ENCODE measurements at places on chromosomes 4 and X.

DNA sequence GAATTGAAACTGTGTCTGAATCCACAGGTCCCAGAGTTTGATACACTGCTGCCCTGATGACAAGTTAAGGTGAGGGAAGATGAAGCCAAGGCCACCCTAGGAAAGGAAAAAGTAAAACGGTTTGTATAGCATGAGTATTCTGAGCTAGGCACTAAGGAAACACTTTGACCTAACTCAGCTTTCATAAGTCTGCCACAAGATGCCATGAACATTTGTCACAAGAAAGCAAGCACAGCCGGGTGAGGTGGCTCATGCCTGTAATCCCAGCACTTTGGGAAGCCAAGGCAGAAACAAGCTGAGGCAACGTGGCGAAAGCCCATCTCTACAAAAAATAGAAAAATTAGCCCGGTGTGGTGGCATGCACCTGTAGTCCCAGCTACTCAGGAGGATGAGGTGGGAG lies 34.2 kb downstream of the ELOVL6 start:
- peak; percentile 69 for DNase-seq

- no peak for DNase-seq
Measured at GRCh38 chr4:61505773-61506685, 305.9 kb downstream of the ADGRL3 start.

DNA sequence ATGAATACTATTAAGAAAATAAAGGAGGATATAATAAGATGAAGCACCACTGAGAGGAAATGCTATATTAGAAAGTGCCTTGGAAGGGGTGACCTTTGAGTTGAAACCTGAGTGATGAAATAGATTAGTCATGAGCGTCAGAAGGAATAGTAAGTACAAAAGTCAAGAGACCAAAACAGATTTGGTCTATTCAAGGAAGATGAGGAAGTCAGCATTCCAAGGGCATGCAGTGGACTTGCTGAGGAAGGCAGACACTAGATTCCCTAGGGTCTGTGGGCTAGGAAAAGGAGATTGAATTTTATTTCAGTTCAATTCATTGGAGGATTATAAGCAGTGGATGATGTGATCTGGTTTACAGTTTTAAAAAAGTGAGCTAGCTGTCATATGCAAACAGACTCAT lies 73.0 kb upstream of the WDFY3 start:
- DNase-seq: peak; percentile 24

- no peak for DNase-seq
Measured at GRCh38 chrX:93264261-93265002, 408.9 kb downstream of the NAP1L3 start.

- no peak for DNase-seq
Measured at GRCh38 chr4:119303587-119304305, 18.2 kb downstream of the FABP2 start.

DNA sequence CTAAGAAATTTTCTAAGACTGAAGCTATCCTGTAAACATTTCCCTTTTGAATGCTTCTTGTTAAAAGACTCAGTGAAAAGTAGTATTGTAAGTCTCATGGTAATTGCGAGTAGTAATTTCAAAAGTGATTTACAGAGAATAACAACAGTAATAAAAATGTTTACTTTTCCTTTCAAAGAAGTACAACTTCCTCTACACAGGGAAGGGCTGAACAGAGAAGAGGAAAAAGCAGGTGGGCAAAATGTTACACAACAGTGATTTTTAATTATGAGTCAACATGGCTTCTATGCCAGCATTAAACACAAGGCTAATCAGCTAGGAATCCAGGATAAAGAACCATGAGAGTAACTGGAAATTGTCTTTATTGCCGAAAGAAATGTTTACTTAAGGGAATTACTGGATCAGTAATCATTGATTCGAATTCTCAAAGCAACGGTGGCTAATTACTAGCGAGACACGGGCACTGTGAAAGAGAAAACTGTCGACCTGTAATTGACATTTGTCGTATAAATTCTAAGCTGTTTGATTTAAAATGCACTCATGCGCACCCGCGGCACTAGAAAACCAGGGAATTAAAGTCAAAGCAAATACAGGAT lies 15.4 kb downstream of the UTP3 start:
- peak; percentile 54 for DNase-seq

DNA sequence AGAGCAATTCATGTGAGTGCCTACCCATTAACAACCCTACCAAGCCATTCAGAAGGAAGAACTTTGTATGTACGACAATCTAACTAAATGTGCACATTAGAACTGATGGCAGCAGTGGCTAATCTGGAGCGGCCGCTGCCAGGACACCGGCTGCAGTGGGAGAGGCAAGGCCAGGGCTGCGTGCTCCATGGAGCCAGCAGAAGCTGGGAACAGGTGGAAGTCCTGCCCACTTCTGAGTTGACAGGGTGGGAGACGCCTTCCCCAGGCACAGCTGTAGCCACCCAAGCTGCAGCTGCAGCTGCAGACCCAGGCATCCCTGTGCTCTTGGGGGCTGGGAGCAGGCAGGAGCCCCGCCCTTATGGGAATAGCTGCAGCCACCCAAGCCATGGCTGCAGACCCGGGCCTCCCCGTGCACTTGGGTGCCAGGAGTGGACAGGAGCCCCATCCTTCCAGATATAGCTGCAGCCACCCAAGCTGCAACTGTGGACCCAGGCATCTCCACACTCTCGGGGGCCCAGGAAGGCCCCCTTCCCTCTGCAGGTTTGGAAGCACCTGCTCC lies 79.1 kb upstream of the DDX60 start:
- no peak for DNase-seq

DNA sequence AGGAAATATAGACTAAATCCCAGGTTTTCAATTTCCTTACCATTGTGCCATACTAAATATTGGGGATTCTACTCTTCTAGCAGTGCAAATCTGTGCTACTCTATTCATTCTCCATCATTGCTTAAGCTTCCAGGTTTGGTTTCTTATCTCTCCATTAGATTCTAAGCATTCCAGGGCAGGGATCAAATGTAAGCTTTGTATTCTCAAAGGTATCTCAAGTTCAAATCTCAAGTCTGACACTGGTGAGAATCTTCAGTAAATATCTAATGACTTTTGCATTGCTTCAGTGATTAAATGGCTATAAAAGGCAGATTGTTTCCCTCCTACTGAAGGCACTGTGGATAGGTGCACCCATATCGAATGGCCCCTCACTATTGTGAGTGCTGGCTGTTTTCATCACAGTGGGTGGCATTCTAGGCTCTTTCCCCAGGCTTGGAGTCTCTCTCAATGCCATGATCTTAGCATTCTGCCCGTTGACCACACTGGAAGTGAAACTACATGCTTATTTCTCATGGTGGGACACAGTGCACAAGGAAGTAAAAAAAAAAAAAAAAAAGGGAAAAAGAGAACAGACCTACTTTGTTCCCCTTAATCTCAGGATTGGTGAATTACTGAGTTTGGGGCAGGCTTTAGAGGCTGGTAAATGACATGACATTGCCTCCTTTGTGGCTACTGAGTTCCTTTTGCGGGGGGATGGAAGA lies 28.7 kb downstream of the FAM9C start:
- no peak for DNase-seq

DNA sequence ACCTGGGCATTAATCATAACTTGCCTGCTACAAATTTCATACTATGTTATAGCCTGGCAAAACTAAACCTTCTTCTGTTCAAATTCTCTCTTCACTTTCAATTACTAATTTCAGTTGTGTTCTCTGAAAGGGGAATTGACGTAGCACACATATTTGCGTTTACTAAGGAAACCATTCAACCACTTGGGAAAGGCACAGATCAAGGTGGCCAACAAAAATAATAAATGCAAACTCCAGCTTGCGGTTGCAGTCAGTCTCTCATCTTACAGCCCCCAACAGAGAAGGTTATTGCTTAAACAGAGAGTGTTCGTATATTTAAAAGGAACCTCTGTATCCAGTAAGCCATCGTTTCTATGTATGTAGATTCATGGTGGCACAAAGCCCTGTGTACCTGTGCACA lies 4.0 kb downstream of the SRPX start:
- DNase-seq: no peak

Measured in AG10803 (cell line).